ENCODE measurements at places on chromosomes 12 and 14. TPM values are rescaled to one million over a fixed set of nuclear protein-coding genes. Genes with fewer than 3 reads are reported as not detected.

DNA sequence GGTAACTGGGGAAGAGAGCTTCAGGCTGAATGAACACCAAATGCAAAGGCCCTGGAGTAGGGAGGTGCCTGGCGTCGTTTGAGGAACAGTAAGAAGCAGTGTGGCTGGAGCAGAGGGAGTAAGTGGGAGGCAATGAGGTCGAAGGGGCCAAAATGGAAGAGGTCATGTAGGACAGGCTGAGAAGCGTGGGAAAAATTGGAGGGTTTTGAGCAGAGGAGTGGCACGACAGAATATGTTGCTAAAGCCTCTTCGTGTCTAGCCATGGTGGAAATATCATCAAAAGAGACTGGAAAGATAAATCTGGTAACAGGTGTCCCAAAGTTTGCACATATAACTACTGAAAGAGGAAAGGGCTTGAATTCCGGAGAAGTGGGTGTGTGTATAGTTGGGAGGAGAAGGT lies 1.9 kb downstream of the TRIM9 start:
- DNase-seq = no peak

Gene RNASE7
- not detected for total RNA-seq

DNA sequence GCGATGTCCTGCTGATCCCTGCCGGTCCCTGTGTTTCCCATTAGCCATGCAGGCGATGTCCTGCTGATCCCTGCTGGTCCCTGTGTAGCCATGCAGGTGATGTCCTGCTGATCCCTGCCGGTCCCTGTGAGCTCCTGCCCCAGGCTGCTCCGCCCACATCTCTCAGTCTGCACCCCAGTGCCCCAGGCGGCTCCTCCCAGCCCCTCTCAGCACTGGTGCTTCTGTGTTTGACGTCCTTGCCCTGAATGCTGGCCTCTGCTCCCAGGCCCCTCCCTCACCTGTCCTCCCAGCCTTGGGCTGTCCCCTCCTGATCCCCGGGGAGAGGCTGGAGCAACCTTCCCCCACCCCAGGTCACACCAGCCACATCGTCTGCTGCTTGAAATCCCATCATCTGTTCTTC lies 41.4 kb upstream of the TEX22 start:
- no peak for DNase-seq

Gene KLRG1
- under 0.01 TPM for total RNA-seq

All from osteoblast (primary cell).